ENCODE measurements at places on chromosomes 3 and 15.

- no peak for DNase-seq
Measured at GRCh38 chr3:119588112-119588511, 8.8 kb downstream of the ADPRH start.

DNA sequence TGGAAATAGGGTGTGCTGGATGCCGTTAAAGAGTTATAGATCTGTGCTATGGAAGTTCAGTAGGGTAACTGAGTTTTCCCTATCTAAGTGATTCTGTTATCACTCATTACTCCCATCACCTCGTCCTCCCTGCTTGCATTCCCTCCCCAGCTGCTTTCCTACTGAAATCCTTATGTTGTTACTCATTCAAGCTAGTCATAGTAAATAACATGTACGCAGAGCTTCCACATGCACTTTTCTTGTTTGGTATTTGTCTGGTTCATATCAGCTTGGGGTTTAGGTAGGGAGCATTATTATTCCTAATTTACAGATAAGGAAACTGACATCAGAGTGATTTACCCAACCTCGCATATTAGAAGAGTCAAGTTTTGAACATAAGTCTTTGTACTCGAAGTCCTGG is 135.1 kb downstream of the HCN4 start:
- DNase-seq = no peak

GRCh38 chr3:122577409-122578031 is at the start of gene PARP15:
Gene PARP15 (plus strand): TSS chr3:122577650. CDS start chr3:122577668, 18 bp downstream.
- peak; percentile 18 for DNase-seq

DNA sequence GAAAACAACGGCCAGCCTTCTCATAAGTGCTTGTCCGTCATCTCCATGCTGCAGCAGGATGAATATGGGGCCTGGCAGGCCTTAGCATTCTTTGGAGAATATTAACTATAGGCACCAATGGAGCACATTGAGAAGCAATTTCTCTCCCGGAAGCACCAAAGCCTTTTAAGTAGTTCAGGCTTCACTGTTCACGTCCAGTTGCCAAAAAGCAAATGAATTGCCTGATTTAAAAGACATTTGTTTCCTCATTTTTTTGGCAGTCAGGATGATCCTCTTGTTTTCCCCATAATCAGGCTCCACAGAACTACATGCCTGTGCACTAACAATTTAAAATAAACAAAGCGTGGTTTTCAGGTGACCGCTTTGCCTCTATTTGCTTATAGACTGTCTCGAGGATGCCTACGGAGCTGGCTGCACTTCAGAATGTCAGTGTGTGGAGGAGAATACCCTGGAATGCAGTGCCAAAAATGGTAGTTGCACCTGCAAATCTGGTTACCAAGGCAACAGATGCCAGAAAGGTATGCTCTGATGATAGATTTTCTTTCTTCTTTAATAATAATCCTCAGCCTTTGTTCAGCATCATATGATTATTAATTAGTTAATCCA is 725.2 kb upstream of the GOLIM4 start:
- DNase-seq = no peak

DNA sequence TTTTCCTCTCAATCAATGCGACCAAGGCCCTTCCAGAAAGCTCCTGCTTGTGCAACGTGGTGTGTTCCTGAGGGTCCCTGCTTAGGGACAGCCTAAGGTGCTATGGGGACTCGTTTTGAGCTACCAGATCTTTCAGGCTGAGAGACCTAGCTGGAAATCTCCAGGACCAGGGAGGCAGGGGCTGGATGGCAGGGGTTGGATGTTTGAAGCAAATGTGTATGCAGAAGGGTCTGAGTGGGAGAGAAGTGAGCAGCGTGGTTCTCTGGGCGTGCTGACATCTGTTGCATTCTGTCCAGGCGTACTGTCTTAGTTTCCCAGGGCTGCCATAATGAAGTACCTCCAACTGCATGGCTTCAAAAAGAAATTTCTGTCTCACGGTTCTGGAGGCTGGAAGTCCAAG is 31.7 kb upstream of the SLCO2A1 start:
- DNase-seq = no peak

DNA sequence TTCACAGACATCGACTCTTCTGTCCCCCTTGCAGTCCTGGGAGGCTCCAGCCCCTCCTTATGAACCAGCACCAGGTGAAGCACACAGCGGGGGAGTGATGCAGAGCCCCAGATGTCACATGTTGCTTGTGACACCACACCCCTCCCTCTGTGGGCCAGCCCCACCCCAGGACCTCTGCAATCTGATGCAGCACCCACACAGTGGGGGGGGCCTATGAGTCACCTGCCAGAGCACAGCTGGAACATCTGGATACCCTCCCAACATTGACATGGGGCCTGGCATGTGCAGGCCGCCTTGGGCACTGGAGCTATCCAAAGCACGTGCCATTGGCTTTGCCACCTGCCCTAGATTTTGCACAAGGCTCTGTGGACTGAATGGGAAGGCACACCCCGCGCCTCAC is 70.5 kb downstream of the FEM1B start:
- DNase-seq = no peak

DNA sequence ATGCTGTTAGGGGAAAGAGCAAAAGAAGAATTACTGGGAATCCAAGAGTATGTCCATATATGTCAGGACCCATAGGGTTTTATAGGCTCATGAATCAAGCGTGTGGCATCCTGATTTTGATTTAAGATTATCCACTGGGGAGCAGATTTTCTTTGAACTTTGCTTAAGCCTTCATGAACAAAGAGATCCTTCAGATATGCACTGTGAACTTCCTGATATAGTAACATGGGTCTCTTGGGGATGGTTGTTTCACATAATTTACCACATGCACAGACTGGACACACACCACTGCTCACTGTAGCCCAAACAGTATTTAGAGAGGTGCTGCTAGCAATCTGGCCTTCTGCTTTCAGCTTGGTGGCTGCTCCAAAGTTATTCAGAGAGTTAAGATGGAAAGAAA is 200.9 kb upstream of the ZPLD1 start:
- DNase-seq = no peak

DNA sequence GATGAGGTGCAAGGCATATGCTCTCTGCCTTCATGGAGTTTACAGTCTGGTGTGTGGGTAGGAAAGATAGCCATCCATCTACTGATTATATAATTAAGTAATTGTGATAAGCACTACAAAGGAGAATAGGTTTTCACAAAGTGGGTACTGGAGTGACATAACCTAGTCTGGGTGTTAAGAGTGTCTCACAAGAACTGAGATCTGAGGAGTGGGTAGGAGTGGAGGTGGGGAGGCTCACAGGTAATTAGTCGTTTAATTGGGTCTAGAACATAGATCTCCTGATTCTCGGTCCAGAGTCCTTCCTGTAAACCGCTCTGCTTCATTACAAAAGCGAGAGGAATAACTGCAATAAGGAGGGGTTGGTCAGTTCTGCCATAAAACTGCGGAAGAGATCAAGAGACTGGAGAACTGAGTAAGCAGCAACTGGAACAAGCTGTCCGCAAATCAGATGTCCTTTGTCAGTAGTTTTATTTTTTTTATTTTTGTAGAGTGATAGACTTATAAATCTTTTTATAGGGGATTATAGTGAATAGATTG is 2.2 kb downstream of the NEO1 start:
- no peak for DNase-seq
